SK-N-SH (cell line): ENCODE measurements at places on chromosomes 7 and 10.

- no peak for DNase-seq
These were observed 56.3 kb upstream of the NCAPG2 start for GRCh38 chr7:158760936-158761335.

DNA sequence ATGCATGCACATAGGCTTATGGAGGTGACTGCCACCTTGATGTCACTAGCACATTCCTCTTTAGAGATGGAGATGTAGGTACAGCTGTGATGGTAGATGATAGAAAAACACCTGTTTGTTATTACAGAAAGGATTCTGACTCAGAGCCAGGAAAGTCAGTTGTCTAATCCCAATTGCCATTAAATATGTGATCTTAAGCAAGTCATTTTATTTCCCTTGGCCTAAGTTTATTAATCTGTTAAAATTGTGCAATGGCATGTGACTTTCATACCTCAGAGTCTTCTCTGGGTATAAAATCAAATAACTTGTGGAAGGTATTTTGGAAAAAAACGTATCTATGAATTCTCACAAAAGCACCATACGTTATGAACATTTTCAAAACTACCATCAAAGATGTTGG is 123.9 kb upstream of the BET1 start:
- DNase-seq: no peak

- DNase-seq: no peak
These were observed 143.9 kb downstream of the PRKAG2 start for GRCh38 chr7:151732834-151733592.

GRCh38 chr7:129494041-129494440 is 8.3 kb upstream of the SMKR1 start:
- no peak for DNase-seq

GRCh38 chr10:121713486-121713885 is 115.2 kb upstream of the FGFR2 start:
- no peak for DNase-seq

GRCh38 chr7:144854839-144855424 is 19.1 kb upstream of the TPK1 start:
- peak; percentile 47 for DNase-seq

DNA sequence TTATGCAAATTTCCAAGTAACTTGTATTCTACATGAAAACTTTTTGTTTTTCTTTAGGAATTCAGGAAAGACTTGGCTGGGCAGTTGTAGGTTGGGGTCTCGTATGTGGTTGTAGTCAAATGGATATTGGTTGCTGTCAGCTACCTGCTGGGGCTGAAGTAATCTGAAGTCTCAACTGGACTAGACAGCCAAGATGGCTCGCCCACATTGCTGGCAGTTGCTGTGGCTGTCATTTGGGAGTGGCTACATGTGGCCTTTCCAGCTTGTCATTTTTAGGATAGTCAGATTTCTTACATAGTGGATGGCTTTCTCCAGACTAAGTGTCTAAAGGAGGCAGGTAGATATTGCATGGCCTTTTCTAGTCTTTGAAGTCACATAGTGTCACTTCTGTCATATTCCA is 32.6 kb downstream of the EXOC6 start:
- DNase-seq: no peak

- peak; percentile 64 for DNase-seq
These were observed 103.1 kb downstream of the ZNF467 start for GRCh38 chr7:149670288-149670687.

- no peak for DNase-seq
These were observed 30.7 kb upstream of the HPSE2 start for GRCh38 chr10:99266383-99266782.

- DNase-seq: no peak
These were observed 611.4 kb downstream of the TNS3 start for GRCh38 chr7:46970476-46970875.

- DNase-seq: no peak
These were observed 41.1 kb downstream of the PARP12 start for GRCh38 chr7:140021603-140022002.

GRCh38 chr10:132458586-132459300 is 61.7 kb downstream of the PWWP2B start:
- DNase-seq: peak; percentile 95

GRCh38 chr10:14123139-14123538 is 207.6 kb downstream of the FRMD4A start:
- no peak for DNase-seq

DNA sequence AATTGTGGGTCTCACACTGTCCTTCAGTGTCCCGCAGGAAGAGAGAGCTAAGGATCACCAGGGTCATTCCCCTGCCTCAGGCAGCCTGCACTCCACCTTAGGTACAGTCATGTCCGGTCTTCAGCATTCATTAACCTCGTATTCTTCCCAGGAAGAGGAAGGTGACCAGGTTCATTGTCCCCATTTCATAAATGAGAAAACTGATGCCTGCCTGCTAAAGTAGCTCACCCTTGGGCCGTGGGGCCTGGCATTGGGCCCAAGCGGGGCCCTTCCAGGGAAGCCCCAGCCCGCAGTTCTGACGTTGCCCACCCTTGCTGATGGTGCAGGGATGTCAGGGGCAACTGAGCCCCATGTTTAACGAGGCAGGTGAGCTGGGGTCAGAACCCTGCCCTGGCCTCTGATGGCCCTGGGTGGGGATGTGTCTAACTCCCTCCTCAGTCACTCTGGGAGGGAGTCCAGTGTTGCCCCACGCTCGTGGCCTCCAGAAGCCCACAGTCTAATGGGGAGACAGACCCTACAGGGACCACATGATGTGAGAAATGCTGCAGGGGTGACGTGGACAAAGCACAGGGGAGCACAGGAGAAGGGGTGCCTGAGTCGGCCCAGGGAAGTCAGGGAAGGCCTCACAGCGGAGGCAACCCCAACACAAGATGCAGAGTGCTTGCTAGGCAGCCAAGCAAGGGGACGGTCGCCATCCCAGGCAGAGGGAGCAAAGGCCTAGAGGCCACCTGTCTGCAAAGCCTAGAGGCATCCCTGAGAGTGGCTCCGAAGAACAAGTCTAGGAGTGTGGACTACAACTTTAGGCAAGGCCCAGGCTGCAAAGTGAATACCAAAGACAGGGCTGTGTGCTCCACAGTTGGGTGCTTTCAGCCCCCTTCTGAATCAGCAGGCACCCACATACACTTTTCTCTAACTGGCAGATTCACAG is 25.1 kb downstream of the DDIT4 start:
- no peak for DNase-seq

DNA sequence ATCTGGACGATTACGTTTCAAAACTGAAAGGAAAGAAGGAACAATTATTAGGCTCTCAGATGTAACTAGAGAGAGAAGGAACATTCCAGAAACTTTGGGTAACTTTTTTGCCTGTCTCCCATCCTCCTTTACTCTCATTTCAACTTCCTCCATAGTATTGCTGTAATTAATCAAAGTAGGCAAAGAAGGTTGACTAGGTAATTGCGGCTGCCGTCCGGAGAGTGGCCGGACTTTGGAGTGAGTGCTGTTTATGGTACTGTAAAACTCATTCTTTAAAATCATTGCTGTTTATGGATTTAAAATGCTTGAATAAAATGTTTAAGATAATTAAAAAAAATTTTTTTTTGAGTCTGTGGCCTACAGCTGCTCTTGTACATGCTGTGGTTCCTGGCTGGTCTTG is 56.4 kb downstream of the RBM33 start:
- DNase-seq: no peak

DNA sequence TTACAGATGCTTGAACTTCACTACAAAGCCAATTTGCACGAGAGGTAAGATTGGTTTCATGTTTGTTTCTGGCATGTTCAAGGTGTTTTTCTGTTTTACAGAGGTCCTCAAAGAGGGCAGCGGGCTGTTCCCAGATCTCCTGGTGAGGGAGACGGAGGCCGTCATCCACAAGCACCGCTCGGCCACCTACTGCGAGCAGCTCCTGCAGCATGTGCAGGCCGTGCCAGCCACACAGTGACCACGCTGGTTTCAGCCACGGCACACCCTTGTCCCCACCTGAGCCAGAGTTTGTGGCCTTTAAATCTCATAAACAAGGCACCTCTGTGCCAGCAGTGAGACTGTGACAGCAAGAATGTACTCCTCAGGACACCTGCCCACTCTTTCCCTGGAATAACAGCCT is 46.9 kb upstream of the SUN1 start:
- DNase-seq: no peak

DNA sequence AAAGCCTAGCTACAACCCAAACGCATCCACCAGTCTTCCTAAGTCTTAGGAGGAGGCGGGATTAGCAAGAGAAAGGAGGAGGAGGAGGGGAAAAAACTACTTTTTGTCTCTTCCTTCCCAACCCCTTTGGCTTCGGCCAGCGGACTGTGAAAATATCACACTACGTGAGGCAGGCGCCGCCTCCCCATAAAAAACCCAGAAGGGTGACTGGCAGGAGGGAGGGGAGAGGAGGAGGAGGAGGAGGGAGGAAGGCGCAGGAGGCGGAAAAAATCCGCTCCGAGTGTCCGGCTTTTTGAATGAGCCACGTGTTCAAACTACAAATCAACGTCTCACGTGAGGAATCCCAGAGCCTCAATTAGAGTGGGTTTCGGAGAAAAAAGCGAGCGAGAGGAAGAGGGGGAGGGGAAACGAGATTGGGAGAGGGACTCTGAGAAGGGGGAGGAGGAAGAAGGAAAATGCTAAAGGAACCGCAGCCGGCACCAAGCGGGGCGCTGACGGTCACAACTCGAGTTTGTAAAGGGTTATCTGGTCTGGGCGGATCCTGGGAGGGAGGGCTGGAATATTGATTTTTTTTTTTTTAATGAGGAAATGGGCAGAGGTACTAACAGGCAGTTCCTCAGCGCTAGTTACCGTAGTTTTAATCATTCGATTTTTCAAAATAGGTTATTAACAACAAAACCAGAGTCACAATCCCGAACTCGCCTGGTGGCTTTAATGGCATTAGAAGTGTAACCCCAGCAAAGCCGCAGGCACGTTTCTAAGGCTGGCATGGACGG is at the start of gene IGF2BP3:
Gene IGF2BP3, minus strand, starts transcription at position 162 of the 776 bp plus-strand sequence. CDS start 381 bp downstream, outside the sequence.
- peak; percentile 87 for DNase-seq

DNA sequence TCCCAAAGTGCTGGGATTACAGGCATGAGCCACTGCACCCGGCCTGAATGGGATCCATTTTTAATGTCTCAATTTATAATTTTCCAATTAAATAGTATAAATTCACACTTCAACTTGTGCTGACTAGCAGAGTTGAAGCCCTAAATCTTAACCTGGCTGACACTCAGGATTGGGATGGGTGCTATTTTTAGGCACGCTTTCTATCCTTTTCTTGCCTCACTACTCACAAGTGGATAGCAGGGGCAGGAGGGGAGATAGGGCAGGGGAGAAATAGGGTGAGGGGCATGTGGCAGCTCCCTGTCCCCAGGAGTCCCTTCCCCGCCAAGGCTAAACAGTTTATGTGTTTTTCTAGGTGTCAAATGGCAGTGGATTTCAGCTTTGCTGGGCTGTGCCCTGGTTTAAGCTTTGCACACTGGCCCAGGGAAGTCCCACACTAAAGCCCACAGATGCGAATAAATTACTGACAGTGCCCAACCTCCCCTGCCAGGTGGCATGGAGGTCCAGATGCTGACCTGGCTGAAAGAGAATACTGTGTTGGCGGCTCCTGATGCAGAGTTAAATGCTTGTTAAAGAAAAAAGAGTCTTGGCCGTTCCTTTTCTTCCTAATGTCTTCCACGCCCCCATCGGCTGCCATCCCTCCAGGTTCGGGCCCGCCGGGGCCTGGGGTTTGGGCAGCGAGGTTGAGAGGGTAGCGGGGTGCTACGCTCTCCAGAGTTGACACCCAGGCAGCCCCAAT is 36.2 kb upstream of the EFCAB10 start:
- no peak for DNase-seq

- DNase-seq: peak; percentile 47
These were observed 161.9 kb downstream of the RNF216 start for GRCh38 chr7:5619419-5620130.

- DNase-seq: no peak
These were observed 147.7 kb downstream of the ST7 start for GRCh38 chr7:117101026-117101425.

DNA sequence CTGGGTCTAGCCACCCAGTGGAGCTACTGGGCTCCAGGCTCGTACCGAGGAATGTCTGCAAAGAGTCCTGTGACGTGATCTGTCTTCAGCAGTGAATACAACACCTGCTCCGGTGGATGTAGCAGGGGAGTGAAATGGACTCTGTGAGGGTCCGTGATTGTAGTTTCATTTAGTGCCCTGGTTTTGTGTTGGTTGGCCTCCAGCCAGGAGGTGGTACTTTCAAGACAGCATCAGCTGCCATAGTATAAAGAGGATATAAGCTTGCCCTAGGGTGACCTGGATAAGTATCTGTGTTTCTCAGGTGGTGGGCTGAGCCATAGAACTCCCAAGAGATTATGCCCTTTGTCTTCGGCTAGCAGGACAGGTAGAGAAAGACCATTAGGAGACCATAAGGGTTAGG is 24.6 kb upstream of the WNT2 start:
- no peak for DNase-seq

- DNase-seq: no peak
These were observed 220.8 kb upstream of the CELF2 start for GRCh38 chr10:10796774-10797415.

DNA sequence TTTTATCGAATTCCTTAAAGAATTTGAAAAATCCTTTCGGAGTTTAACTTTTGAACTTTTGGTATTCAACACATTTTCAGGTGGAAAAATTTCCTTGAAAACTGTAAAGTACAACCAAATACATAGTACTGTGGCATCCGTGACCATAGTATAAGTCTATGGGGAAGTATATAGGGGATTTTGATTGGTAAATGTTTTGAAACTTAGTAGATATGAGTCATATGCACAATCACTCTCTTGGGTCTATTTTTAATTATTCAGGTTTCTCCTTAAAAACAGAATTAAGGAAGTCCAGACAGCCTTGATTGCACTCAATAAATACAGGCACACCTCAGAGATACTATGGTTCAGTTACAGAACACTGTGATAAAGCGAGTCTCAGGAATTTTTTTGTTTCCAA is 64.2 kb downstream of the AVL9 start:
- no peak for DNase-seq

DNA sequence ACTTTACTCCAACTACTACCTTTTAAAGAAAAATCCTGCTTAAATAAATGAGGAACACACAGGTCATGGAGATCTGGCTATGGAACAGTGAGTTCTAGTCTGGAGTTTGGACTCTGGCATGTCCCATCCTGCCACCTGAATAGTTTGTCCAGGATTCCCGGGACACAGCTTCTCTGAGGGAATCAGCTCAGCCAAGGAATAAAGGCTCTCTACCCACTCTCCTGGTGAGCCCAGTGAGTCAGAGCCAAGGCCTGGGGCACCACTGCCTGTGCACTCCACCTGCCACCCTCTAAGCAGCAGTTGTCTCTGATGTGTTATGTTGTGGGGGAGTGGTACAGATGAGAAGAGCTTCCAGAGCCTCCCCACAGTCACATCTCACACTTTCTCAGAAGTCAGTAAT is 113.5 kb downstream of the HTR5A start:
- no peak for DNase-seq

DNA sequence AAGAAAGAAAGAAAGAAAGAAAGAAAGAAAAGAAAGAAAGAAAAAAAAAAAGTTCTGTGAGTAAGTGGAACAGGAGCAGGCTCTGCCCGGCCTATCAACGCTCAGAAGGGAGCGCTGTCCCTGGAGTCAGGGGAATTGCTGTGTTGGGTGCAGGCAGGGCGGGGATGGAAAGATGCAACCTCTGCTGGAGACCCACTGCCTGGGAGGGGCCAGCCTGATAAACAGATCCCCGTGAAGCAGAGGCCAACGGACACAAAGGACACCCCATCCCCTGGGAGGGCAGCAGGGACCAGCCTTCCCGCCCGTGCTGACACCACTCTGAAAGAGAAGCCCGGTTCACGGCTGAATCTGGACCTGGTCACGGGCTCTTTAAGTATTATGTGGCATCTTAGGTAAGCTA is 54.5 kb downstream of the TCERG1L start:
- no peak for DNase-seq

GRCh38 chr10:69409176-69409495 is 7.6 kb downstream of the TACR2 start:
- DNase-seq: no peak
